ENCODE measurements at places on chromosomes 2 and 18.

GRCh38 chr2:119393971-119394748 is 27.4 kb downstream of the DBI start:
- DNase-seq = no peak

DNA sequence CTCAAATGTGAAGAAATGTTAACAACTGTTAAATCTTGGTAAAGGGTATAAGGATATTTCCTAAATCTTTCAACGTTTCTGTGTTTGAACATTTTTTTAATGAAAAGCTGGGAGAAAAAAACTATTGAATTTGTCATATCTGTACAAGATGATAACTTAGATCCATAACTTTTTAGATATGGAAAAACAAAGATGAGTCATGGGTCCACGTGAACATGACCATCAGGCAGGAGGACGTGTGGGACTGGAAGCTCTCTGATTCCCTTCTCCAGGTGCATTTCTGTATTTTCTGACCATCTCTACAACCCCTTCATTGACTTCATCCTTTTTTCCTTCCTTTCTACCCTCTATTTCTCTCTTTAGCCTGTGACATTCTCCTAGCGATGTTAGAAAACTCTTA is 141.6 kb downstream of the DHRS9 start:
- no peak for DNase-seq

DNA sequence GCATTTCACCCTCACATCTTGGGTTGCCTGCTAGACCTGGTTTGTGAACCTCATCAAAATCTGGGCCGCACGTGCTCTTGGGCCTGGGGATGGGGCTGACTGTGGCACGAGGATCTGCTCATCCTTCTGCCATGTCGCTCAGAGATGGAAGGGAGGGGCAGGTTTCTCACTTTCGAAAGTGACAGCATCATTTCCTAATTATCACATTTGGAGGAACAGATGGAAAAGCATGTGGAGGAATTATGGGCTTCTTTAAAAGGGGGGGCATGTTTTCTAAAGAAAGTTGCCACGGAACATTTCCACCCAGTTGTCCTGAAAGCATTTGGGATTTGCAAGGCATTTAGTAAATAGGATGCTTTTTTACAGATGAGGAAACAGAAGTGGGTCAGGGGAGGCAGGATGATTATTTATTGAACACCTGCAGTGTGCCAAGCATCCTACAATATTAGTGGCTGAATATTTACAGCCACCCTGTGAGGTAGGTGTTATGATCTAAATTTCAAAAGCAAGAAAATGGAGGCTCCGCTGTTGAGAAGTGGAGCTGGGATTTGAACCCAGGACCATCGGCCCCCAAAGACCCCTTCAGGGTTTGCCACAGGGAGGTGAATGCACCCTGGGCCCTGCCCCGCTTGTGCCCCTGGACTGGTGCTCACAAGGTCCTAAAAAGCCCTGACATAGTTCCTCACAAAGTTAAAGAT is 104.2 kb upstream of the MYCN start:
- DNase-seq = no peak

- no peak for DNase-seq
Measured at GRCh38 chr18:22325396-22325795, 92.3 kb downstream of the CTAGE1 start.

GRCh38 chr2:199581408-199581807 is 123.7 kb upstream of the SATB2 start:
- DNase-seq = no peak

DNA sequence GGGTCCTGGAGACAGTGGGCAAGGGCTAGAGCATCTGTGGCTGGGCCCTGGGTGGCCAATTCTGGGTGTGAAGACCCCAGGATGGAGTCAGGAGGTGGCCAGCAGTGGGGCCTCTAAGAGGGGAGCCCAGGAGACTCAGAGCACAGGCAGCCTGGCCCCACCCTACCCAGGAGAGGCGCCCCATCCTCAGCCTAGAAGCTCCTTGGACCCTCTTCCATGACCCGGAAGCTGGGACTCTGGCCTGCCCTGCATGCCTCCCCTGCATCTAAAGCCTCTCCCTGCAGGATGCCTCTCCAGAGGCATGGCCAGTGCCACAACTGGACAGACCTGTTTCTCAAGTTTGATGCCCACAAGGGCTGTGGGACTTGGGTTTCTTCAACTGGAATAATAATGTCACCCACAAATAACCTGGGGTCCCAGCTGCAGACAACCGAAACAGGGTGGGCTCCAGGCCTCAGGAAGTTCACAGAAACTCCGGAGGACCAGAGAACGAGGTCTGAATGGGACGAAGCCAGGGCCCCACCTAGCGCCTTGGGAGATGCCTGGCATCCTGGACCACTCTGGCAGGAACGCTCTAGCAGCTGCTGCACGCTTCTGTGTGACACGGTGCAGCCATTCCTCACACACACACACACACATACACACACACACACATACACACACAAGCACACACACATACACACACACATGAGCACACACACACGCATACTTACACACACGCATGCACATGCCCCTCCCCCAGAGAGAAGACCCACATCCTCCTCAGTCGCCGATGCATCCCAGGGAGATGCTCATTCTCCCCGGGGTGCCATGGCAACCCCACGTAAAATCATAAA is 16.4 kb downstream of the KCNIP3 start:
- DNase-seq = no peak

GRCh38 chr2:1143129-1143528 is 192.5 kb downstream of the SNTG2 start:
- no peak for DNase-seq

DNA sequence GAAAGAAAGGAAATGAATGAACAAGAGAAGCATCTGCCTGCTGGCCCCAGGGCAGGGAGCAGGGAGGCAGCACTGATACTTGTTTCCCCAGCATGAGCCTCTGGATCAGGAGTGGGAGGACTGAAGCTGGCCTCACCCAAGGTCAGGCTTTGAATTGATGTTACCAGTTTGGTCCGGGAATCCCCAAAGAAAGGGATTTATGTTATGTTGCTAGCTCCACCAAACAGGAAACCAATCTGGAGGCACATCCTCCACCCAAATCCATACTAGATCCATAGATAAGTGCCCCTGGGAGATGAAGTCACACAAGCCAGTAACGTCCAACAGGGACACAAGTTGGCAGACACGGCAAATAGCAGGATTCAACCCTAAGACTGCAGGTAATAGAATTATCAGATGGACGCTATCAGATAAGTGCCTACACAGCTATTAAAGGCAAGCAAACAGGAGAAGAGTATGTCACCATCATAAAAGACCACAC is 85.9 kb downstream of the MTCL1 start:
- no peak for DNase-seq

- DNase-seq = no peak
Measured at GRCh38 chr2:26983746-26984145, 13.3 kb downstream of the MAPRE3 start.

- DNase-seq = peak; percentile 87
Measured at GRCh38 chr2:209579230-209579749, 155.4 kb downstream of the MAP2 start.

GRCh38 chr2:190976521-190976920 is 37.5 kb downstream of the STAT1 start:
- DNase-seq = no peak

DNA sequence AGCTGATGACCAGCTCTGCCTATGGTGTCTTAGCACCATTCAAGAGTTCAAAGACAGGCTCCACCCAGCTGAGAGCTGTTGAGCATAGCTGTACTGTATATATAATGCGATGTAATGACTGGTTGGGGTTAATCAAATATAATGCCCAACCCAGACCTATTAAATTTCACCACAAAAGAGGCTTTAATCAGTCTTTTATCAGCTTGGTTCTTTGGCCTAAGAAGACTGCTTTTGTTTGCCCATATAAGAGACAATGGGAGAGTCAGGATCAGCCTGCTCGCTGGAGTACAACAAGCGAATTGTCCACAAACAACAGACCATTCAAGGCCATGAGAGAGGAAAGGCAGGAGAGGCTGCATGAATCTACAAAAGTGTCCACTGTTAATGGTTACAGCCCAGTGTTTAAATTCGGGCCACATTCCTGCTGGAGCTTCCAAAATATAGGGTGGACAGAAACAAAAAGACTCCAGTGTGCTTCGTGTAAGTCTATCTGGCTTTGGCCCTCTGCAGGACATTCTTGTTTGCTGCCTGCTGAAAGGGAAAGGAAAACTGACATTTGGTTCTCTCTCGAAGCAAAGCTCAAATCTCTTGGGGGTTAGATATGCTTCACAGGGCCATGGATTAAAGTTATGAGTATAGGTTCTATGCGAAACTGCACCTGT is 299.0 kb upstream of the FBXO11 start:
- DNase-seq = no peak

GRCh38 chr2:189412330-189412953 is 28.8 kb upstream of the WDR75 start:
- DNase-seq = no peak

GRCh38 chr18:76530846-76531245 is 35.8 kb upstream of the ZNF516 start:
- DNase-seq = no peak

DNA sequence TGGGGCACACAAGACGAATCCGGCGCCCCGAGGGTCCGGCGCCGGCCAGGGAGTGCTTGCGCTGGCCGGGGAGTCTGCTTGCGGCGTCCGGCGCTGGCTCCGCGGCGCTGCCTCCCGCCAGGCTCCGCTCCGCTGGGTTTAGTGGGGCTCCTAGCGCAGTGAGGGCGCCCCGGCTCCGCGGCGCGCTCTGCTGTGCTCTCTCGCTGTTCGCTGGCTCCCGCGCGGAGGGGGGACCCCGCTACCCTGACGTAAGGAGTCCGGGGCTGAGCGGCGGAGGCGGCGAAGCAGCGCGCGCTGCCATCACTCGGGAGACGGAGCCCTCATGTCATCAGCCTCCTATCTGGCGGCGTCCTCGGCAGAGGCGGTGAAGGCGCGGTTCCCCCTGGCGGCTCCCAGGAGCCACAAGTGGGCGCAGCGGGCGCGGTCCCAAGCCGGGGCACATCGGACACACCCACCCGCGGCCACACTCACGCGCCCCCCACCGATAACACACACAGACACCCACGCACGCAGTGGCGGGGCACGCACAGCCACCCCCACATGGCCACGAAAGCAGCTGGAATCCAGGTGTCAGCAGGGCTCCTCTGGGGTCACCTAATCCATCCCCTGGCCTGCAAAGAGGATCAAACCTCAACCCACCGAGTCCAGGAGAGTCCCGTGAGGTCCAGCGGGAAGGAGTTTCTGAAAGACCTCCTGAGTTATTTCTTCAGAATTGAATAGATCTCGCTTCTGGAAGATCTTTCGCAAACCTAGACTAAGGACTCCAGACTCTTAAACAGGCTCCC is at the start of gene C1QL2:
C1QL2 (minus strand) TSS at position 189 of the 785 bp plus-strand sequence. CDS start 482 bp downstream, outside the sequence.
- no peak for DNase-seq

- DNase-seq = peak; percentile 73
Measured at GRCh38 chr18:6729247-6730091, at the start of gene ARHGAP28. Gene ARHGAP28 (plus strand): TSS chr18:6729716. CDS start chr18:6729822, 106 bp downstream.

- no peak for DNase-seq
Measured at GRCh38 chr2:230230087-230230486, 4.6 kb downstream of the SP140 start.

DNA sequence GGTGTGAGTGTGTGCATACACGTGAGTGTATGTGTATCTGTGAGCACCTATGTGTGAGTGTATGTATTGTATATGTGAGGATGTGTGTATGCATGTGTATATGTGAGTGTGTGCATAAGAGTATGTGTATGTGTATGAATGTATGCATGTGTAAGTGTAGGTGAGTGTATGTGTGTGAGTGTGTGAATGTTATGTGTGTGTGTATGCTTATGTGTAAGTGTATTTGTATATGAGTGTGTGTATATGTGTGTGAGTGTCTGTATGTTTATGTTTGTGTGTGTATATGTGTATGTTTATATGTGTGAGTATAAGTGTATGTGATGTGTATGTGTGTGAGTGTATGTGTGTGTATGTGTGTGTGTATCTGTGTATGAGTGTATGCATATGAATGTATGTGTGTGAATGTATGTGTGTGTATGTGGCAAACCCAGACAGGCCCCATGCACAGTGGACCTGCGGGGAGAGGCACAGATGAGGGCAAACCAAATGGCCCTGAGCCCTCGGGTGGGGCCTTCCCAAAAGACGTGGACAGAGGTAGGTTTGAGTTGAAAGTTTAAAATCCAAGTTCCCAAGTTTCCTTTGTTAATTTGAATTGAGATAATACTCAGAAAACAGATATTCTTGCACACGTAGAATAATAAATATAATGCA is 51.5 kb downstream of the EDAR start:
- DNase-seq = no peak

- DNase-seq = no peak
Measured at GRCh38 chr2:216717491-216717901, 22.1 kb upstream of the IGFBP5 start.

DNA sequence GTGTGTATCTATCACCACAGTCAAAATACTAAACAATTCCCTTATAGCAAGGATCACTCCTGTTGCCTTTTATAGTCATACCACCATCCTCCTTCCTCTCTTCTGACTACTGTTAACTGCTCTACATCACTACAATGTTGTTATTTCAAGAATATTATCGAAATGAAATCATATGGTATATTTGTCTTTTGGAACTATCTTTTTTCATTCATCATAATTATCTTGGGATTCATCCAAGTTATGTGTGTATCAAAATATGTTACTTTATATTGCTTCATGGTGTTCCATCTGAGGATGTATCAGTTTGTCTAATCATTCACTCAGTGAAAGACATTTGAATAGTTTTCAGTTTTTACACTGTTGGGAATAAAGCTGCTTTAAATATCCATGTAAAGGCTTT is 1423.0 kb upstream of the PIK3C3 start:
- no peak for DNase-seq
